ENCODE measurements at places on chromosomes 13 and 19.

GRCh38 chr19:46746281-46747057 is at the start of gene STRN4:
TSS of gene STRN4 (minus strand) at chr19:46746450. CDS start at chr19:46746430, 20 bp downstream.
- no peak for DNase-seq

DNA sequence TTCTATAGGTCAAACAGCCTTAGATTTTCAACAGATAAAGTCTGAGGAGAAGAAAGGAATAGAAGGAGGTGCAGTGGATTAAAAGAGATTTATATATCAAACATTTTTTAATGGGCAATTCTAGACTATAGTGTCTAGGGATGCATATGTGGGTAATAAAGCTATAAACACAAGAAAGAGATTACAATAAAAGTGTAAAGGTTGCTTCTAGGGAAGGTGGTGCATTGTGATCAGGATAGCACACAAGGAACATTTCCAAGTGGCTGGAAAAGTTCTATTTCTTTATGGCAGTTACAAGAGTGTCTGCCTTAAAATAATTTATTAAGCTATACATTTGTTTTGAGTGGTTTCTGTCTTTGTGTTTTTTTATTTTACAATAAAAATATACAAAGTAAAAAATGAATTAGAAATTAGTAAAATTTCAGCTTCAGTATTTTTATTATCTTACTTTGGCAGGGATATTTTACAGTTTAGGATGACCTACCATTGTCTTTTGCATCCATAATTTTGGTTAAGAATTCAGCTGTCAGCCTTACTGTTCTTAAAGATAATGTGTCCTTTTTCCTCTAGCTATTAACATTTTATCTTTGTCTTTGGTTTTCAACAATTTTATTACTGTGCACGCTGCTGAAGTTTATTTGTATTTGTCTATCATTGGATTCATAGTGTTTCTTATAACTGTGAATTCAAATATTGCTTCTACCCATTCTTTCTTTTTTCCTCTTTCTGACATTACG is 221.8 kb downstream of the LACC1 start:
- DNase-seq = no peak

GRCh38 chr13:22009500-22009899 is 338.6 kb downstream of the FGF9 start:
- no peak for DNase-seq

DNA sequence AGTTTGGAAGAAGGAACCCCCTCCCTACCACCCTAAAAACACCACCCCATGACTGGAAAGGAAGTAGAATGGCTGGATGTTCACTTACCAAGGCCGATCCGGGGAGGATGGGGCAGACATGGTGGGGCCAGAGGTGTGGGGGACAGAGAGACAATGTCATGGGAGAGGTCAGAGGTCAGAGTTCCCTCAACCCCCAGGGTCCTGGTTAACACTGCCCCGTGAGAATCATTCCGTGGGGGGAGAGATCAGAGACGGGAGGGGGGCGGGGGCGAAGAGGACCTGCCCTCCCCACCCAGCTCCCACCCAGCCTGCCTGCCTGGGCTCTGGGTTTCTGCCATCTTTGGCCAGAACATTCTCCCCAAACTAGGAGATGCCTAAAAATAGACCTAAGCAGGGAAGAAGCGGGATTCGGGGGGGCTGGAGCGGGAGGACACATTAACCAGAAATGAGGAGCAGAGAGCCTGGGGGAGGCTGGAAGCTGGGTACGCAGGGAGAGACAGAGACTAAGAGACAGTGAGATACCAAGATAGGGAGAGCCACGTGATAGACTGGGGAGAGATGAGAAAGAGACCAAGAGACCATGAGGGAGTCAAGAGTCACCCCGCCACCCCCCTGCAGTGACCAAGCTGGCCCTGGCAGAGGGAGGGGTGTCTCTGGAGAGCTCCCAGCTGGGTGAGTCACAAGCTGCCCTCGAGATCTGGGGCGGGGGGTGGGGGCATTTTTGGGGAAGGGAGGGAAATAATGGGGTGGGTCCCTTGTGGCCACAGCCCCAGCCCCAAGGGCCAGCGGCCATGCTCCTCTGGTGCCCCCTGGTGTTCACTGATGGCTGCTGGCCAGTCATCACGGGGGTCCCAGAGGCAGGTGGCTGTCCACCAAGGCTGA is 6.1 kb upstream of the KANK2 start:
- DNase-seq = no peak

DNA sequence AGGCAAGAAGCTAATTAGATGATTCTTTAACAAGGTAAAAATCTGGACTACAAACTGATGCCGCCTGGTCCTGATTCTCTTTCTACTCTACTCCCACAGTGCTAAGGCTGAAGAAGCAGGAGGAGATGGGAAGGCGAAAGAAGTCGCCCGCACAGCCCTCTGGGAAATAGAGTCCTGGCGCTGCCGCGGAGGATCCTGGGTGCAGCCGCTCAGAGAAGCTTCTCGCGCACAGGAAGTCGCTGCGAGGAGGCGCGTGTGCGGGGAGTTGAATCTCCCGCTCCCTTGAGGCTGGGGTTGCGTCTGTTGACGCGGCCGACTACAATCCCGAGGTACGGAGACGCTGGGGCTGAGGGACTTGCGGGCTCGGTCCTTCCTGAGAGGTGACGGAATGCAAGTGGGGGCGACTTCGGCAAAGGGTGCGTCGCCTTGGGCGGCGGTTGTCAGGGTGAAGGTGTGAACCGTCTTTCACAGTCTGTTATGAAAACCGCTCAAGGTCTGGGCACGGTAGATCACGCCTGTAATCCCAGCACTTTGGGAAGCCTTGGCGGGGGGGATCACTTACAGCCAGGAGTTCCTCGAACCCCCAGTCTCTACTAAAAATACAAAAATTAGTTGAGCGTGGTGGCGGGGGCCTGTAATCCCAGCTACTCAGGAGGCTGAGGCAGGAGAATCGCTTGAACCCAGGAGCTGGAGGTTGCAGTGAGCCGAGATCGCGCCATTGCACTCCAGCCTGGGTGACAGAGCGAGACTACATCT is at the start of gene ZNF473:
ZNF473 (plus strand) TSS at position 212 of the 756 bp plus-strand sequence. CDS start 5,078 bp downstream, outside the sequence.
- DNase-seq = peak; percentile 83

GRCh38 chr19:1847684-1848398 is 442 bp downstream of the REXO1 start:
- DNase-seq = no peak

DNA sequence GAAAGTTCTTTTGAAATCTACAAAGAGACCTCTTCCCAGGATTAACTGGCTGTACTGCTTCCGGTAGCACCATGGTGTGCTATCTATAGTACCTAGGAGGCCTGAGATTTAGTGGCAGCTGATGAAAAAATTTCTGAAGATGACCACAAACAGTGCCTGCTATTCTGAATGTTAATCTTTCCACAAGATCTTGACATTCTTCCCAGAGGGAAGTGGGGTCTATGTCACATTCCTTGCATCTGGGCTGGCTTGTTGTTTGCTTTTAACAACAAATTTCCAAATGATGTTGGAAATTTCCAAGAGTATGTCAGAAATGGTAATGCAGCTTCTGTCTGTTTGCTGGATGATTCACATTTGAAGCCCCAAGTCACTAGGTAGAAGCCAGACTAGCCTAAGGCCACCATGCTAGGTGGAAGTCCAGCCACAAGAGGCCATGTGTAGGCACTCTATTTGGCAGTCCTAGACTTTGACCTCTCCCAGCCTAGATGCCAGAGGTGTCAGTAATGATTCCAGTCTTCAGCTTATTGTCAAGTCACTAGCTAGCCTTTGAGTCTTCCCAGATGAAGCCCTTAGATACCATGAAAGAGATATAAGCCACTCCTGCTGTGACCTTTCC is 22.1 kb downstream of the SPART start:
- no peak for DNase-seq

- no peak for DNase-seq
Measured at GRCh38 chr13:45773236-45773635, 71.1 kb downstream of the CBY2 start.

GRCh38 chr19:38043649-38044144 is 136.7 kb downstream of the SIPA1L3 start:
- no peak for DNase-seq
